ENCODE measurements at places on chromosomes 4 and X.

- DNase-seq = no peak
Observed at GRCh38 chrX:53939127-53939526, 105.1 kb downstream of the PHF8 start.

DNA sequence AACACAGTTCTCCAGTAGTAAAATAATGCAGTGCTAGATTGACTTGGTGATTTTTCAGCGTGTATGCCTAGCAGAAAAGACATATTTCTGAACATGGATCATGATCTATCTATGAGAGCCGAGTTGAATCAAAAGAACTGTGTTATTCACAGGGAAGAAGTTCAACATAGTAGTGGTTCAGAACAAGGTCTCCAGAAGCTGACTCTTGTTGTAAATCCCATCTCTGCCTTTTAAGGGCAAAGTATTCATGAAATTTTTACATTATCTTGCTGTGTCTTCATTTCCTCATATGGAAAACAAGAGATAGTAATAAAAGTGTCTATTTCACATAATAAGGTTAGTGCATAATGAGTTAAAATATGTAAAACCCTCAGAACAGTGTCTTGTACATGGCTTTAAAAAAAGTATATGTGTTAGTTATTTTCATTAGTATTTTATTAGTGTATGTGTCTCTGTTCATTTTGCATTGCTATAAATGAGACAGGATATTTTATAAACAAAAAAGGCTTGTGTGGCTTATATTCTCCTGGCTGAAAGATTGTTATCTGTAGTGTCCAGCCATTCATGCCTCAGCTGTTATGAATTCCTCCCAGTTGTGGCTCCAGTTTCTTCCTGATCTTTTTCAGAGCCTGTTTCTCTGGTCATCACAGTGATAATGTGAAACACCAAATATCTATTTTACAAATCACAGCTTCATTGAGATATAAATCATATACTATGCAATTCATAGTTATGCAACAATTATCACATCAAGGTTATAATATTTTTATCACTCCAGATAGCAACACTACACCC, 1351.2 kb downstream of the STIM2 start:
- DNase-seq = no peak

DNA sequence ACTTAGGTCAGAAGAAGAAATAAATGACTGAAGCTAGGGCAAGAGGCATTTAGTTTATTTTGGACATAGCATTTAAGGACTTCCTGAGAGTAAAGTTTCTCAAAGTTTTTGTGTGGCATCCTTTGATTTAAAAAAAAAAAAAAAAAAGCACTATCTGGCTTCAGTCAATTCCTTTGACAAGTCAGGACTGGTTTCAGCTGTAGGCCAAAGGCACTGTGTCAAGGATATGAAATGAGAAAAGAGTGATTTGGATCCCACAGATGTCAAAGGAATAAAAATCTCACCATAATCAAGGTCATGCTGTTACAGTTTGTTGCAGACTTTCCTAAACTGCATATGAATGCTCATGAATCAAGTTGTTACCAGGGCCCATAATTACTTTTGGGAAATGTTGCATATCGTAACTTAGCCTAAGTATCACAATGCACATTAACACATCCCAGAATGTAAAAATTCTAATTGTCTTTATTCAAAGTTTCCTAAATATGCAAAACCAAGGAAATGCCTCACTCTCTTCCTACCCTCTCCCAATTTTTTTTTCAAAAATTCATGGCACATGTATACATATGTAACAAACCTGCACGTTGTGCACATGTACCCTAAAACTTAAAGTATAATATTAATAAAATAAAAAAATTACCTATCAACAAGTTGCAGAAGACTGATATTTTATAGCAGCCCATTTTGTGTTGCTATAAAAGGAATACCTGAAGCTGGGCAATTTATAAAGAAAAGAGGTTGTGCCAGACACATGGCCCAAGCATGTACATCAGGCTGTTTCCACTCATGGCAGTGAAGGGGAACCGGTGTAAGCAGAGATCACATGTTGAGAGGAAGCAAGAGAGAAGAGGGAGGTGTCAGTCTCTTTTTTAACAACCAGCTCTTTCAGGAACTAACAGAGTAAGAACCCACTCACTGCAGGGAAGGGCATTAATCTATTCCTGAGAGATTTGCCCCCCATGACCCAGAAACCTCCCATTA, 33.7 kb upstream of the ADAMTS3 start:
- no peak for DNase-seq

DNA sequence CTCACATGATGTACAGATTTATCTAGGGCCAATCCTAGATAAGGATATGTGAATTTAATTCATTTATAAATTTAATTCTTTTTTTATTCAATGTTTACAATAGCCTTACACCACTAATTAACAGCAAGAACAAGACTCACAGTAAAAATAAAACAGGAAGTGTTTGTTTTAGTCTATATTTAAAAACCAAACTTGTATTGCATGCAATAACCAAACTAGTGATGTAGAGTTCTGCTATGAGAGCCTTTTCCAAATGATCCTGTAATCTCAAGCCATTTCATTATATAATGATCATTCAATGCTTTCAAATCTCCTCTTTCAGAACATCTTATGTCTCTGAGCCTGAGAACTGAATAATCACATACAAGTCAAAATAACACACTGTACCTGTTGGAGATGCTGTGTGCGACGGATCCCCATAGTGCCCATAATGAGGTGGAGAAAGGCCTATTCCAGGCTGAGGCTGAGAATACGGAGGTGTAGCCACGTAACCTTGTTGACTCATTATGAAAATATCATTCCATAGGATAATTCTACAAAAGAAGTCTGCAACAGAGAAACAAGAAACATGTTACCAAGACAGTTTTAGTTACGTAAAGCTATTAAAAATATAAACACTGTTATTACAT, 2.6 kb downstream of the SEC24D start:
- no peak for DNase-seq

DNA sequence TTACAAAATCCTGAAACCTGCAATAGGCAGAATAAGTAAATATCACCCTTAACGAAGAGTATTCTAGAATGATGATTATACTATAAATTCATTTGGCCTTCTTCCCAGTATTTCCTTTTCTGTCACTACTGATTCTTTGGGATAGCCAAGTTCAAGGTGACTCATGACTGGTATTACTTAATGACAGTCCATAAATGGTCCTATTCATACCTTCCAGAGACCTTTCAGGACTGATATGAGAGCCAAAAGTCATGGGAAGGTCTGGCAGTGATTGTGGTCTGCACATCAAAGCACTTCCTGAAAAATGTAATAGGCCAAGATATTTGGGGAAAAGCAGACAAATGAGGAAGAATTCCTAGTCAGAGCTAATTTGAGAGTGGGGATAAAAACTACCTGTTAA, 239.6 kb upstream of the FAM47A start:
- no peak for DNase-seq

DNA sequence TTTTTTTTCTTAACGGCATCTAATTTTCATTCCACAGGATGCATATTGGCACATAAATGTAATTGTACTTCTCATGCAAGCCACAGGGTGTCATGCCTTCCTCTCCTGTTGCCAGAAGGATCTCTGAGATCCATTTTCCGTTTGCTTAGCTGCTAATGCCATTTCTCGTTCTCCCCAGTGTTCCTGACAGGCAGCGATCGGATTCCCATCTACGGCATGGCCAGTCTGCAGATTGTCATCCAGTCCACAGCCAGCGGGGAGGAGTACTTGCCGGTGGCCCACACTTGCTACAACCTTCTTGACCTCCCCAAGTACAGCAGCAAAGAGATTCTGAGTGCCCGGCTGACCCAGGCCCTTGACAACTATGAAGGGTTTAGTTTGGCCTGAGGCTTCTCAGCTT, 8.9 kb upstream of the NAP1L5 start:
- DNase-seq = no peak

- no peak for DNase-seq
Observed at GRCh38 chr4:75169427-75169826, 236.5 kb downstream of the PARM1 start.

- no peak for DNase-seq
Observed at GRCh38 chr4:101304916-101305315, 42.4 kb downstream of the PPP3CA start.

- no peak for DNase-seq
Observed at GRCh38 chr4:152539556-152540292, 3.8 kb upstream of the FBXW7 start.

DNA sequence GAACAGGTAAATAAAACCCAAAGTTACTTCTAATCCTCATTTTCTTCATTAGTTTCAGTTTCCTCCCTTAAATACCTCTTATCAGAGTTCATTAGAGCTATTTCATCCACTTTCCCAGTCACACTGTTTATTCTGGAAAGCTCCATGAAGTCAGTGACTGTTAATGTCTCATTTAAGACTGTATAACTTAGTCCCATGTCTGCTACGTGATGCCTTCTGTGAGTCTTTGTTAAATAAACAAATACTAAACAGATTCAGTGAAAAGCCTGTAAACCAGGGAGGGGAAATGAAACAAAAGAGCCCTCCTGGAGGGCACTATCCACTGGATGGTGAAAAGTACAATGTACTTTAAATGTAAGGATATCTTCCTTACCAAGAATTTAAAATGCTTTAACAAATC, 24.7 kb downstream of the ACE2 start:
- no peak for DNase-seq

GRCh38 chrX:6856471-6856870, 291.0 kb upstream of the STS start:
- no peak for DNase-seq

DNA sequence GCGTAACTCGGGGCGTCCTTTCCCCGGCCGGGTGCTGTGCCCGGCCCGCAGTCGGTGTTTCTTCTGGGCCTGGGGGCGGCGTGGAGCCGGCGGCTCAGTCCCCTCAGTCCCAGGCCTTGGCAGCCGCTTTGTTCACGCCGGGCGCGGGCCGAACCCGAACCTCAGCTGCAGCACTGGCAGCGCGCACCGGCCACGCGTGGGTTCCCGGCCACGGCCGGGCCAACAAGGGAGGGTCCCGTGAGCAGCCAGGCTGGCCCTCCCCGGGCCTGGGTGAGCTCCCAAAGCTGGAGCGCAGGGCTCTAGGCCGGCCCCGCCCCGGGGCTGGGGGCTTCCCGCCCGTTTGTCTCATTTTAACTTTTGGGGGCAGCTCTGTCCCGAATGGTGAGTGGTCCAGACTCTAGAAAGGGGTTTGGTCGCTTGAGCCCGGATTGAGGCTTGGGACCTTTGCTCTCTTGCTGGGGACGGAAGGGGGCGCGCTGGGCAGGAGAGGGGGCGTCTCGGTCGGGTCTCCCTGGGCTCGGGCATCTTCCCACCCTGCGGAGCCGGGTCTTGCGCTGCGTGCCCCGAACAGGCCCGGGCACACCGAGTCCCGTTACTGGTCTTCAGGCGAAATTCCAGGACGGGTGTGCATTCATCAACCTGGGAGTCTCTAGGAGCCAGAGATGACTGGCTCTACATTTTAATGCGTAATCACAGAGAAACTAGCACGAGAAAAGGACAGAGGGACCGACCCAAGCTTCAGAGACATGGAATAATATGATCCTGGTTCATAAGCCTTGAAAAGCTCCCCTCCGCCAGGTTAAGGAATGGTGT, 177.1 kb downstream of the CBR4 start:
- no peak for DNase-seq

GRCh38 chr4:141692081-141692480, 55.7 kb downstream of the IL15 start:
- DNase-seq = no peak

DNA sequence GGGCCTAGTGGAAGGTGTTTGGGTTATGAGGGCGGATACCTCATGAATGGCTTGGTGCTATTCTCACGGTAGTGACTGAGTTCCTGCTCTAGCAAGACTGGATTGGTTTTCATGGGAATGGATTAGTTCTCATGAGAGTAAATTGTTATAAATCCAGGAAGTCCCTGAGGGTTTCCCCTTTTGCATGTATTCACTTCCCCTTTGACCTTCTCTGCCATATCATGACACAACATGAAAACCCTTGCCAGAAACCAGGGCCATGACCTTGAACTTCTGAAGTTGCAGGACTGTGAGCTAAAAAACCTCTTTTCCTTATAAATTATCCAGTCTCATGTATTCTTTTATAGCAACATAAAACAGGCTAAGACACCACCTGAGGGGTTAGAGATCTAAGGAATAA, 529.7 kb upstream of the RPS6KA3 start:
- DNase-seq = no peak

DNA sequence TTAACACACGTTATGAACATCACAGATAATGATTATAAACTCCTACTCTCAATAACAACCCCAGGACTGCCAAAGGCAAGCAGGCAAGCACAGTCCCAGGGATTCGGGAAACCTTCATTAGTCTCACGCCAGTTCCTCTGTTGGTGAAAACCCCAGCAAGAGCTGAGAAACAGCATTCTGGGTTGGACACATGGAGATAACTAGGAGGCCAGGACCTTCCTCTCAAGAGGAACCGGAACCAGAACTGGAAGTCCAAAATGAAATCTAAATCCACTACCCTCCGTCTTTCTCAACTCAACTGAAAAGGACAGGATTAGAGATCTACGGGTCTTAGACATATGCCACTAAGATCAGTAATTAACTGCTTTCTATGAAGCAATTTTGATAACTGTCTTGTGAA, 3.8 kb downstream of the VEGFC start:
- no peak for DNase-seq

GRCh38 chrX:3962511-3963311, 249.3 kb upstream of the PRKX start:
- no peak for DNase-seq

DNA sequence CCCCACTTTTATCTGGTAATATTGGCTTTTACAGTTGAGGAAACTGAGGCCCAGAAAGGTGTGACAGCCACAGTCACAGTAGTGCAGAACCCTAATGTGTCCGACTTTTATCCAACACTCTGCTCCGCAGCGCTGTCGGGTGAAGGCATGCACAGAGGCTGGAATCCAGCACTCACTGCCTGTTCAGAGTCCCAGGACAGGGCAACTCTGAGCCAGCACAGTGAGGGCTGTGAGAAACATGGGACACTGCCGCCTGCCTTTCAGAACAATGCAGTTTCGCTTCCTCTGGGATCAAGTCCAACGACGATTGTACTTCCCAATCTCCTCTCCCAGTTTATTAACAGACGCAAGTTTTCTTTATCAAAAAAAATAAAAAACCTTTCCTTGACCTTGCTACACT, 41.9 kb upstream of the PDGFRA start:
- no peak for DNase-seq

- DNase-seq = no peak
Observed at GRCh38 chr4:173325007-173325736, 9.0 kb downstream of the HMGB2 start.

GRCh38 chrX:66756717-66757116, 117.8 kb upstream of the EDA2R start:
- no peak for DNase-seq

- DNase-seq = no peak
Observed at GRCh38 chrX:133685822-133686221, 270.5 kb upstream of the GPC4 start.

GRCh38 chrX:11558972-11559371, 106.7 kb downstream of the ARHGAP6 start:
- DNase-seq = no peak
